ENCODE measurements at places on chromosomes 11 and 22.

- peak; percentile 62 for DNase-seq
Measured at GRCh38 chr11:77127235-77127911, 673 bp upstream of the MYO7A start.

DNA sequence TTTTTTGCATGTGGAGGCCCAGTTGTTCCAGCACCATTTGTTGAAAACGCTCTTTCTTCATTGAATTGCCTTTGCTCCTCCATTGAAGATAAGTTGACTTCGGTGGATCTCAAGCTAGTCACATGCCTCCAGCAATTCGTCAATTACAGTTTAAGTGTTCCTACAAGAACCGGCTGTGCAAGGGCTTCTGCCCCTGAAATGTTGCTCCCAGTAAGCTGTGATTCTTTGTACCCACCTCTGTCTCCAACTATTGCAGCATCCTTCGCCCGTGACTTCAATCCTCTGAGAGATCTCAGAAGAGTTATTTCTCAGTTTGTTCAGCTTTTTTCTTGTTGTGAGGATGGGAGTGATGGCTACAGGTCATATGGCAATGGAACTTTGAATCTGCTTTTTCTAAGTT lies 194.2 kb upstream of the B3GAT1 start:
- DNase-seq, result no peak

- DNase-seq, result peak; percentile 67
Measured at GRCh38 chr22:46758867-46759290, 3.6 kb upstream of the TBC1D22A start.

- no peak for DNase-seq
Measured at GRCh38 chr11:128898580-128899344, 7.6 kb downstream of the KCNJ5 start.

- DNase-seq, result no peak
Measured at GRCh38 chr11:88623531-88623930, 286.0 kb upstream of the CTSC start.

- peak; percentile 47 for DNase-seq
Measured at GRCh38 chr11:58958500-58958899, 19.2 kb downstream of the GLYATL1 start.

DNA sequence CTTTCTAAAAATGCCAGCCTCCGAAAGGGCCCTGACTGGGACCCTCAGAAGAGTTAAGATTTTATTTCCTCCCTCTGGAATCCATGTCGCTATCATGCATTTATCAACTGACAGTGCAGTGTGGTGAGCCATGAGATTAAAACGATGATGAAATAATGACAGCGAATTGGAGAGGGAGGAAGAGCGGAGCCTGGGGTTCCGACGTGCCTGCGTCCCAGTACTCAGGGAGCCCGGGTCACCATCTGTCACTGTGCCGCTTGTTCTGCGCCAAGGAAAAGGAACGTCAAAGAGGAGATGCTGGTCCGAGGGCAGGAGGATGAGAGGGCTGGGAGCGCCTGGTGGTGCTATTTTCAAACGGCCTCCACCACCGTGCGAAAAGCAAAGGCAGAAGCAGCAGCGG lies 46.2 kb downstream of the MACROD1 start:
- DNase-seq, result no peak

Data from activated CD4-positive, alpha-beta T cell treated with anti-CD3 and anti-CD28 coated beads, Interleukin-2, amount 50 U/mL, for 48 hours (primary cell).